CD4-positive, alpha-beta T cell treated with Interferon alpha-2 for 1 hour (primary cell): ENCODE measurements at places on chromosomes 1 and 21.
A peak's percentile ranks its signal among the peaks of the same experiment; 100 is the strongest.

DNA sequence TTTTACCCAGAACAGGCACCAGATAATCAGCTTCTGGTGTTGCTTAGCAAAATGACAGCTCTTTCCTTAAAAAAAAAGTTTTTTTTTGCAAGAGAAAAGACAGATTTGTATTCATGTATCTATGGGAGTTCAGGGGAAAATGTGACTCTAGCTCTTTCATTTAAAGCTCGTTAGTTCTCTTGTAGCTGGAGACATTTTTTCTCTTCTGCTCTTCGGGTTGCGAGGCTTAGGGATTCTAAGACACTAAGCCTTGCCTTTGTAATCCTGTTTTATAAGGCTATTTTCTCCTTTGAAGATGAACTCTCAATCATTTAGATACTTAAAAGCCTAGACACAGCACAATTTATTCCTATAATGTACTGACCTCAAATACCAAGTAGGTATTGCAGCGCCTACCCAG lies 40.3 kb upstream of the EDARADD start:
- DNase-seq: no peak

DNA sequence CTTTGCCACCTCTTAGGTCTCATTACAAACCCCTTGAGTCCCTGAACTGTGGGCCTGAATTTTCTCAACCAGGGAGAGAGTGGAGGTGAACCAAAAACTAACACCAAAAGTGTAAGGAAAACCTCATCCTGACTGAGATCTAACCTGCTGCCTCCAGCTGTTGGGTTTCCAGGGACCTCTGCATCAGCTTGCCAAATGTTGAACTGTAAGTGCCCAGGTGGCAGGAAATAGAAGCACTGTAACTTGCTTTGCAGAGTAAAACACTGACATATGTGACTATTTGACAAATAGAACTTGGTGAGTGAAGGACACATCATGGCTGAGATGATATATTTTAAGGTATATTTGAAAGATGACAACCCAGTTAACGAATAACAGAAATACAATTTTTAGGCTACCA lies 48.4 kb upstream of the NR5A2 start:
- no peak for DNase-seq

DNA sequence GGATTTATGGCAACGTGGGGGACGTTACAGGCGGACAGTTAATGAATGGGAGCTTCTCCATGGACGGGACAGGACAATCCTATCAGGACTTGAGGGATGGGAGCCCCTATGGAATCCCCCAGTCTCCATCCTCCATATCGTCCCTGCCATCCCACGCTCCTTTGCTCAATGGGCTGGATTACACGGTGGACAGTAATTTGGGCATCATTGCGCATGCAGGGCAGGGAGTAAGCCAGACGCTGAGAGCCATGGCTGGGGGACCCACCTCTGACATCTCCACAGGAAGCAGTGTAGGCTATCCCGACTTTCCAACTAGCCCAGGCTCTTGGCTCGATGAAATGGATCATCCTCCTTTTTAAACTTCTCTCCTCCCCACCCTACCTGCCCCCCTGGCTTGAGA lies 44.2 kb downstream of the LHX4 start:
- DNase-seq: no peak

DNA sequence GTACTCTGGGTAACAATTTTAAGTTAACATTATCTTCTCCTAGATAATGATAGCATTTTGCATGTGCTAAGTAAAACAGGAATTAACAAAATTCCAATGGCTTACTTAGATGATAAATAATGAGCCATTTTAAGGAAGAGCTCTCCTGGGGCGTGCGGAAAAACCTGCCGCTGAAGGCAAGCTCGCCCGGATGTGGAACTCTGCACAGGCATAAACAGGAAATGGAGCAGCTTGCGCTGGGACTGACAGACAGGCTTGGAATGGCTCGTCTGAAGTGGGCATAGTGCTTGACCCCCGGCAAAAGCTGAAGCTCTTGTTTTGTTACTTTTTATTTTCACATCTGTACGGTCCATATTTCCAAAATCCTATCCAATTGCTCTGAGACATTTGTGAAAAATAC lies 169.2 kb downstream of the ZNF281 start:
- DNase-seq: no peak

- no peak for DNase-seq
Measured at GRCh38 chr1:172931340-172931739, 119.4 kb downstream of the TNFSF18 start.

DNA sequence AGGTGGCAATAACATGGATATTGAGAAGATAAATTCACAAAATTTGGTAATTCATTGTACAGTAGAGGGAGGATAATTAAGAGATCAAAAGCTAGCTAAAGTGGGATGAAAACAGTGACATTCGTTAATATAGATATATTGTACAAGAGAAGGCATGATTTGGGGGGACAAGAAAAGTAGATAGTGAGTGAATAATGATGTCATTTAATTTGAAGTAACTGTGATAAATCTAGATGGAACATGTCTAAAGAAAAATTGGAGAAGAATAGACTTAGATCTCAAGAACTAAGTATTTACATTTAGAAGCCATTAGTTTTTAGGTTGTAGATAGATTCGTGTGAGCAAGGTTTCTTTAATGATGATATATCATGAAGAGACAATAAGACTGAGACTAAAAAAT lies 594.0 kb upstream of the RGS18 start:
- no peak for DNase-seq

- DNase-seq: no peak
Measured at GRCh38 chr1:175808999-175809398, 65.6 kb upstream of the TNR start.

- no peak for DNase-seq
Measured at GRCh38 chr1:110384581-110385321, 6.1 kb downstream of the SLC16A4 start.

- no peak for DNase-seq
Measured at GRCh38 chr1:110890474-110891196, 17.7 kb downstream of the CD53 start.

GRCh38 chr1:185453496-185454192 lies 136.6 kb upstream of the IVNS1ABP start:
- no peak for DNase-seq

- DNase-seq: no peak
Measured at GRCh38 chr1:201011616-201012015, 11.9 kb downstream of the KIF21B start.

DNA sequence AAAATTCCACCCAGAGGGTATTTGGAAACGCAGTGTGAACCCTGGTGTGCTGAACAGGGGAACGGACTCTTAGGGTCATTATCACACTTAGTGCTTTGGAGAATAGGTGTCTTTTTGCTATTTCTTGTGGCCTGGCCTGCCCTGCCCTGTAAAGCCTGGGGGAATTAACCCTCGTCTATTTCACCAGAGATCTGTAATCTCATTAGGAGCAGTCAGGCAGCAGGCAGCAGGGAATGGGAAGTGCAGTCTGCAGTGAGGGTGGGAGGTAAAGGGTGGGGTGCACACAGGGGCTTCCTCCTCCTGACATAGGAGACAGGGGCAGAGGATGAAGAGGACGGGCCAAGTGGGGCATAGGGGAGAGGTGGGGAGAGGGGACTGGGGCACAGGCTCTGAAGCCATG lies 1.1 kb upstream of the SLC1A7 start:
- no peak for DNase-seq

DNA sequence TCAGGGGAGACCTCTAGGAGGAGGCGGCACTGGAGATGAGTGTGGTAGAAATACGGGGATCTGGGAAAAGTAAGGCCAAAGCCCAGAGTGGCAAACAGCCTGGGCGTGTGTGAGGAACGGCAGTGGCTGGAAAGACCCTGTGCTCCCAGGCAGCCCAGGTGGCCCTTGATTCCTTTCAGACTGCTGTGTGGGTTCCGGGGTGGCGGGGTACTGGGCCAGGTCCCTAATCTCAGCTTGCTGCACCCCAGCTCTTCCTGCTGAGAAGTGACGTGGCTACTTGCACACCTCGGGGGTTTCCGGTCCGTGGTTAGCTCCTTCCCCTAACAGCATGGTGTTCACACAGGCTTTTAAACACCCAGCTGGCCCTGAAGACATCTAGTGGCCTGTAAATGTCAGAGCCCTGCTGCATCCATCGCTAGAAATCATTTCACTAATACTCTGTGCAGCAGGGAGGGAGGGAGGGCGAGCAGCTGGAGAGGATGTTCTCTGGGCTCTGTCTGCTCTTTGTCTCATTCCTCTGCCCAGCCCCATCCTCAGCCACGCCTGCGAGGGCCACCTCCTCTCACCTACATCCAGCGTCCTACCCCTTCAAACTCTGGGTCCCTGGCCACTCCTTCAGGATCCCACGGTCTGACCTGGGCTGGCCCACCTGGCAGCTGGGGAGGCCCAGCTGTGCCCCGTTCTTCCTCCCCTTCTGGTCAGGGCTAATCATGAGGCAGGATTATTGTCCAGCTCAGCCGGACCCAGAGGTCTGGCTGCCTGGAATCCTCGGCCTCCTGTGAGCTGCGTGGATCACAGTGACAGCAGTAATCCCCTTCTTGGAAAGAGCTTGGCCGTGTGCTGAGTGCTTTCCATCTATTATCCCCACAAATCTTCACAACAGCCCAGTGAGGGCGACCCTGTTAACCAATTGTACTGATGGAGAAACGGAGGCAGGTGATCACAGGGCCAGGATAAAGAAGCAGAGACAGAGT lies 7.2 kb downstream of the ZDHHC18 start:
- DNase-seq: peak; percentile 96

DNA sequence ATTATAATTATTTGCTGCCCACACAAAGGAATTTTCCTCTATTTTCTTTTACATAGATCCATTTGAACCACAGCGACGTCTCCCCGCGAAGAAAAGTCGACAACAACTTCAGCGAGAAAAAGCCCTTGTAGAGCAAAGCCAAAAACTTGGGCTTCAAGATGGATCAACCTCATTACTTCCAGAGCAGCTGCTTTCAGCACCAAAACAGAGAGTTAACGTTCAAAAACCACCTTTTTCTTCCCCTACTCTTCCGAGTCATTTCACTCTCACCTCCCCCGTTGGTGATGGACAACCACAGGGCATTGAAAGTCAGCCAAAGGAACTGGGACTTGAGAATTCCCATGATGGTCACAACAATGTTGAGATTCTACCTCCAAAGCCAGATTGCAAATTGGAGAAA lies 7.2 kb downstream of the GORAB start:
- DNase-seq: no peak

- DNase-seq: peak; percentile 24
Measured at GRCh38 chr1:168509875-168510791, 33.7 kb downstream of the XCL2 start.

DNA sequence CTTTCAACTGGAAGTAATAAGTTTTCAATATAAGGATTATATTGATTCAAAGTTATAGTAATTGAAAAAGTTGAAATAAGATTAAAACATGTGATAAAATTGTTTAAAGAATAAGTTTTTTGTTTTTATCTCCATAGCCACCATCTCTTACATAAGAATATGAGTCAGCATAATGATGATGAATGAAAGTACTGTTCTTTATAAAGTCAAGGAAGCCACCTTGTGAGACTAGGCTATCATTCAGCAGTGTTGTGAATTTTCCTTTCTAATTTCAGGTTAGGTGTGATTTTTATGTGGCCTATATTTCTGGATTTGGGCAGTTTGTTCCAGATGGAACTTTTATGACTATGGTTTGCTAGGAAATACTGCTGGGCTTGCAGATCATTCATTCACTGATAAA lies 22.4 kb upstream of the ASB17 start:
- DNase-seq: no peak

DNA sequence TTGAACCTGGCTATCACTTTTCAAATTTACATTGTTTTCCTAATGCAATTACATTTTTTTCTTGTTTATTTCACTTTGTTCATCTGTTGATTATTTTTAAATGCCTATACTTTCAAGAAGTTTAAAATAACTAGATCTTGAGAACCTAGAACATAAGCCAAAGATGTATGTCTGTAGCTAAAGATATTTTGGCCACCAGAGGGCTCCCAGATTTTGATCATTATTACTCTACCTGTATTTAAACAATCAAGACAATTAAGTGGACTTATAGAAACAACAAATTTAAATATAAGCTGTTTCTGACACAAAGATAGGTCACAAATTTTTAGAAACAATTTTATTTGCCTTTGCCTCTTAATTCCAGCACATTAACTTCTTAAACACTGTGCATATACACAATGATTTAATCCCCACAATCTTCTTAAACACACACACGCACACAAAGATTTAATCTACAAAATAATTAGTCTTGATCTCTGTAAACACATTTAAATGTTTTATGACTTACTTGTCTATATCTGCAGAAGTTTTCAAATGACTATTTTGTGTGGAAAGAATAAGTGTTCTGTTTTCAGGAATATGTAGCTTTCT lies 380.0 kb downstream of the DSCAM start:
- DNase-seq: no peak

DNA sequence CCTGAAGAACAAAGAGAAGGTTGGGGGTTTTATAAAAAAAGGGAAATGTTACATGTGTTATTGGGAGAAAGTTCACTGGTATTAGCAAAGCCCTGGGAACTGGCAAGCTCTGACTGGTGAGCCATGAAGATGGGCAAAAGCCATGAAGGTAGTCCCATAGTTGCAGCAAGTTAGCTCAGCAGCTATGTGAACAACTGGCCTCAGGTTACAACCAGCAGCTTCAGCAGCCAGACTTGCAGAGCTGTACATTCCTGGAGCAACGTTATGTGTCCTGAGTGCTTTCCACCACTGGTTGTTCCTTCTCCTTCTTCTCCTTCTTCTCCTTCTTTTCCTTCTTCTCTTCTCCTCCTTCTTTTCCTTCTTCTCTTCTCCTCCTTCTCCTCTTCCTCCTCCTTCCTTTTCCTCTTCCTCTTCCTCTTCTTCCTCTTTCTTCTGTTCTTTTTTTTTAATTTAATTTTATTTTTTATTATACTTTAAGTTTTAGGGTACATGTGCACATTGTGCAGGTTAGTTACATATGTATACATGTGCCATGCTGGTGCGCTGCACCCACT lies 56.1 kb upstream of the TLR5 start:
- no peak for DNase-seq

- no peak for DNase-seq
Measured at GRCh38 chr21:32207406-32207716, 71.5 kb downstream of the MIS18A start.

DNA sequence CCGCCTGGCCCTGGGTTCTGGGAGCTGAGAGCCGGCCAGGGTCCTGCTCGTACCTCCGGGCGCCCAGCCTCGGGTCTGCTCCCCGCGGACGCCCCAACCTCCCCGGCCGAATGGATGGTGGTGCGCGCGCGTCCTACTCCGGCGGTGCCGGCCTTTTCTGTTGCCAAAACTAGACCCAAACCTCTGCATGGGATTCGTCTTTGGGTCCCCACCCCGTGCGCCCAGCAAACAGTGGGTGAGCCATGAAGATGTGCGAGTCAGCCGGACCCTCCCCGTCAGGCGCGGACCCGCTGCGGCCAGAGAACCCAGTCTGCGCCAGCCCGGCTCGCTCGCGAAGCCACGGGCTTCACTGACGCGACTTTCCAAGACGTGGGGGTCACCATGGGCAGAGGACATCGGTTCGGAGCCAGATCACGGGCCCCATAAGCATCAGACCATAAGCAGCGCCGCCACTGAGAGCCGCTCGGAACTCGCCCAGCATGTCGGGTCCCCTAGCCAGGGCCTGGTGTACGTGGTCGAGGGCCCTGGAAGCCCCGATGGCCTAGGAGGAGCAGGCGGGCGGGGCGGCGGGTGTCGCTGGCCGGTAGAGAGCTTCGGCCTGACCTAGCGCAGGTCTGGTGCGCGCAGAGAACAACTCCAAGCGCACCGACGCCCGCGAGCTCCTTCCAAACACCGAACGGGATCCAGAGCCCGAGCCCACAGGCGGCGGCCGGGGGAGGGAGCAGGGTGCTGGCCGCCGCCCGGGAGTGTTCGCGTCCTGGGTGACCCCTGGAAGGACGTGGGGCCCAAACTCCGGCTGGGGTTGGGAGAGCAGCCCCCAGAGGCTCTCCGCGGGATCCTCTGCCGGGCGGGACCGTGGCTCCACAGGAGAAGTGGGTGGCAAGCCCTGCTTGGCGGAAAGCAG lies 1.0 kb upstream of the TP73 start:
- DNase-seq: no peak

- DNase-seq: no peak
Measured at GRCh38 chr1:209319549-209319948, 264.0 kb upstream of the CAMK1G start.
